Right forelimb (tissue), 1 donor: ENCODE measurements at places on chromosomes 16 and 17.

DNA sequence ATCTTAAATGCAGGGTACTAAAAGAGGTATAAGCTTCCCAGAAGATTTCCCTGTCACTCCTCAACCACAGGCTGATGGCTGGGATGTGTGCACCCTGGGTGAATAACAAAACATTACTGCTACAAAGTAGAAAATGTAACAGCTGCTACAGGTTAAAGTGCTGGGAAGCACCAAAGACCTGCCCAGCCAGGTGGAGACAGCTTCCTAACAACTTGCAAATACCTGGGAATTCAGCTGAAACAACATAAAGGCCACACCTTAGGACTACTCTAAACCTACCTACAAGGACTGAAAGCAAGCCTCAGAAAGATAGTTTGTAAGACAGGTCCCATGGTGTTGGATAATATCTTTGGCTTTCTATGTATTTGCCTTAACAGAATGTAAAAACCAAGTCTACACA, 118.5 kb downstream of the CEP112 start:
- no peak for DNase-seq

- no peak for DNase-seq
These were observed 2.2 kb upstream of the TMEM94 start for GRCh38 chr17:75454193-75454592.

DNA sequence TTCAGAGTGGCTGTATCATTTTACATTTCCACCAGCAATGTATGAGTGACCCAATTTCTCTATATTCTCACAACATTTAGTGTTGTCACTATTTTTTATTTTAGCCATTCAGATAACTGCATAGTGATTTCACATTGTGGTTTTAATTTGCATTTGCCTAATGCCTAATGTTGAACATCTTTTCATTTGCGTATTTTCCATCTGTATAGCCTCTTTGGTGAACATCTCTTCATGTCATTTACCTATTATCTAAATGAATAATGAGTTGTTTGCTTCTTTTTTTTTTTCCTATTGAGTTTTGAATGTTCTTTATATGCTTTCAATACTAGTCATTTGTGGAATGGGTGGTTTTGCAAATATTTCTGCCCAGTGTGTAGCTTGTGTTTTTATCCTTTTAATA, 120.9 kb upstream of the CPHXL start:
- DNase-seq, result no peak

- no peak for DNase-seq
These were observed 6.7 kb upstream of the BEAN1 start for GRCh38 chr16:66420396-66420795.

- peak; percentile 66 for DNase-seq
These were observed 13.4 kb downstream of the RTN4RL1 start for GRCh38 chr17:2011411-2012371.

DNA sequence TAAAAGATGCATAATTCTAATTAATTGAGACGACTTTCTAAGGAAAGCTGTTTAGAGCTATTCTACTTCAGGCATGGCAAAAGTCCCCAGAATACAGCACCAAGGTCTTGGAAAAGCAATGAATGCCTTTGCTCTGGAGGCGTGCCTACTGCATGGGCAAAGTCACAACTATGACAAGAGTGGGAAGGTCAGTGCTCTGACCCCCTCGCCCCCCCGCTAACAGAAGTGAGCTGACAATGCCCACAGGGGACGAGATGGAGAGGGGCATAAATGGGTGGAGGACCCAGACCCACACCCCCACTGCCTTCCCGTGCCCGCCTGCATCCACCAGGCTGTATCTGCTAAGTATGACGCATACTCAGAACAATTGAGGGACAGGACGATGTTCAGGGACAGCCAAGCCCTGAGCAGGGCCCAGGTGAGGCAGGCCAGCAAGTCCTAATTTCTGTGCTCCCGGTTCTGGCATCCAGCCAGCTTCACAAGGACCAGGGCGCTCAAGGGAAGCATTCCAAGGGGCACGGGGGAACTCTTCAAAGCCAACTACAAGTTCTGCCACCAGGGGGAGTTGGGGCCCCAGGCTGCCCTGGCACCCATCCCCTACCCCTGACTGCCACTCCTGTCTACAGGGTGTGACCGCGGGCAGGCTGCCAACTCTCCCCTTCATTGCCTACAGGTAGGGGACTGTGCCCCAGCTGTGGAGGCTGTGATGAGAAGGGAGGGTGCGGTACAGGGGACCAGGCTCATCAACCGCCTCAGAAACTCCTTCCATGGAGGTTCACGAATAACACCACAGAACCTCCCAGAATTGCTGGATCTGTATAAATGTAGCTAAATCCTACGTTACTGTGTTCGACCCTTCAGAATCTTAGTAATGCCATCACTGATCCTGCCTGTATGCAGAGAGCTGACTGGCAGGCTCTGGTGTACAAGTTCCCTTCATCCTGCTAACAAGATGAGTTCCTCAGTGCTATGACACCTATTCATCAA, 20.8 kb downstream of the NPRL3 start:
- DNase-seq, result no peak

DNA sequence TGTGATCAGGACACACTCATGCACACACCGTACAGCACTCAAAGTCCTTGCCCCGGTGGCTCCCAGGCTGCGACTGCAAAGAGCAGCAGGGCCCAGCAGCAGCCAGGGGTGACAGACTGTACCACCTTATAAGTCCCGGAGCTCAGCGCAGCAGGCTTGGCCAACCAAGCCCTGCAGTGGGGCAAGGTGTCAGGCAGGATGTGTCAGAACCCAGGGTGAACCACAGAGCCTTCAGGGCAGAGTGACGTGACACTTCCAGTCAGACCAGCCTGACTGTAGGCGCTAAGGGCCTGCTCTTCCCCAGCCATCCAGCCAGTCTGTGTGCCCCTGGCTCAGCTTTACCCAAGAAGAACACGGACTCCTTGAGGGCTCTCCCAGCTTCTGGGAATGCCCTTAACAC, 204.1 kb downstream of the COPRS start:
- no peak for DNase-seq

DNA sequence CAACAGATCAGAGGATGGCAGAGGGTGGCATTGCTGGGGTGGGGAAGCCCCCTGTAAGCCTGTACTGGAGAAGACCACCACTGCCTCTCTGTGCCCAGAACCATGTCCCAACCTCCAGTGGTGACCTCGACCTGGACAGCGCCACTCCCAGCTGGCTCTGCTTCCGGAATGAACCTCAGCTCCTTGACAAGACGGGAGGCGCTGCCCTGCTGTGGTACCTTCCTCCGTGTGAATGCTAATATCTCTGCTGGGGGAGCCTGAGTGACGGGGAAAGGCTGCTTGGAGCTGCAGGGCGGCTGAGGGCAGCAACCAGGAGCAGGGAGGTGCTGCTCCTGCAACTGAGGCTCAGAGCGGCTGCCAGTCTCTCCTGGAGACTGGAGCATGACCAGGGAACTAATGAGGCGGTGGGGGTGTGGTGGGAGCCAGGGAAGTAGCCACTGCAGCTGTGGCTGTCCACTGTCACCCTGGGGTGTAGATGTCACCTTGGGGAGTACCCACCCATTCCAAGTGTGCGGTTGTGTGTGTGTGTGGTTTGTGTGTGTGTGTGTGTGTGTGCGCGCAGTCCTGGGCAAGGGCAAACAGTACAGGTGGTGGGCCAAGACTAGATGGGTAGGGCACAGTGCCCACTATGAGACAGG, 6.2 kb downstream of the PRCD start:
- DNase-seq, result no peak

DNA sequence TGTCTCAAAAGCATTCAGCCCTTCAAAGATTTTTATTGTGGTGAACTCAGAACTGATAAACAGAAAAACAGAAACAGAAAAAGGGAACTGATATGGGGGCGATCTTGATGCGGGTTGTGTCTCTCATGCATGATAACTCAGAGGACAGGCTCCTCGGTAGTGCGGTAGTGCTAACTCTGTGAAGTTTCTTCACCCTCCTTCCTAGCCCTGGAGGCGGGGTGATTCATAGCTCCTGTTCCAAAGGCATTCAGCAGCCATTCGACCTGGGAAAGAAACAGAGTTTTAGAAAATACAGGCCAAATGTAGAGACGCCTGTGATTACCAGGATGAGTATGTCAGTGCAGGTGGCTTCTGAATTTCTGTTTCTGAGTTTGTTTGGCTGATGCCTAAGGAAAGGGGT, 5.5 kb upstream of the MAF start:
- no peak for DNase-seq

DNA sequence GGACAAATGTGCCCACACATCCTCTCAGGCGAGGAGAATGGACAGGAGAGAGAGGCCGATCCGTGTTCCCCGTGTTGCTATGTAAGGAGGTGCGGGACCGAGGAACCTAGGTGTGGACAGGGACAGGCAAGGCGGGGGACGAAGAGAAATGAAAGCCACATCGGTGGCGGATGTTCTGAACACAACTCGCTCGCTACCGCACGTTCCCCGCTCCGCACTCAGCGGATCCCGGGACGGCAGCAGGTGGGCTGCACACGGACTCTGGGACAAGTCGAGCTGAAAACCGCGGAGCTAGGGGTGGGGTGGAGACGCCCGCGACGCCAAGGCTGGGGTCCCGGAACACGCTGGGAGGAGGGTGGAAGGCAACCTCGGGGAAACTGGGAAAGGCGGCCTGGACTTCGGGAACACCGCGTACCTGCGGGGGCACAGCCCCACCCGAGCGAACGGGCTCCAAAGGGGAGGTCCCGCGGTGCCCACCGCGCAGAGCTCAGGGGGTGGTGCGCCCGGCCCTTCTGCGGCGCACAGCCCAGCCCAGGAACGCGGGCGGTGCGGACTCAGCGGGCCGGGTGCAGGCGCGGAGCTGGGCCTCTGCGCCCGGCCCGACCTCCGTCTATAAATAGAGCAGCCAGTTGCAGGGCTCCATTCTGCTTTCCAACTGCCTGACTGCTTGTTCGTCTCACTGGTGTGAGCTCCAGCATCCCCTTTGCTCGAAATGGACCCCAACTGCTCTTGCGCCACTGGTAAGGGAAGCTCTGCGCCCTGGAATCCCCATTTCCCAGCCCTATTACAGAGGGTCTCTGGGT, at the start of gene MT1E:
Gene MT1E, plus strand, starts transcription at position 642 of the 803 bp plus-strand sequence. Its CDS starts 71 bp downstream, at position 713.
- DNase-seq, result peak; percentile 79

- no peak for DNase-seq
These were observed 1.5 kb upstream of the SYCE1L start for GRCh38 chr16:77197747-77198146.

DNA sequence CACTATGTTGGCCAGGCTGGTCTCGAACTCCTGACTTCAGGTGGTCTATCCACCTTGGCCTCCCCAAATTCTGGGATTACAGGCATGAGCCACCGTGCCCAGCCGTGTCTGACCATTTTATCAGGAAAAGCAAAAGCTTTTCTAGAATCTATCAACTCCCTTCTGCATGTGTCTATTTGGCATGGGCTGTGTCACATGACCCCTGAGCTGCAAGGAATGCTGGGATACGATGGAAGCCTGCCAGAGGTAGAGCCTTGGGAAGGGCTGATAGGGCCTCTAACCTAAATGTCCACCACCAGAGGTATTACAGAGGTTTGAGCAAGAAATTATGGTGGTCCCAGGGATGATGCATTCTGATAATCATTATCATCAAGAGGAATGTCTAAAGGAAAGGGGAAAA, 616.2 kb downstream of the WWOX start:
- DNase-seq, result no peak
